Tongue (tissue), 3 donors: ENCODE measurements at places on chromosomes 6 and 20.

GRCh38 chr6:14734416-14735340 lies 511.2 kb upstream of the JARID2 start:
- DNase-seq: no peak

GRCh38 chr6:110958329-110959192 lies at the start of gene GTF3C6:
Gene GTF3C6, plus strand, starts transcription at chr6:110958706. Its CDS starts 64 bp downstream, at chr6:110958770.
- peak; percentile 97 for DNase-seq

DNA sequence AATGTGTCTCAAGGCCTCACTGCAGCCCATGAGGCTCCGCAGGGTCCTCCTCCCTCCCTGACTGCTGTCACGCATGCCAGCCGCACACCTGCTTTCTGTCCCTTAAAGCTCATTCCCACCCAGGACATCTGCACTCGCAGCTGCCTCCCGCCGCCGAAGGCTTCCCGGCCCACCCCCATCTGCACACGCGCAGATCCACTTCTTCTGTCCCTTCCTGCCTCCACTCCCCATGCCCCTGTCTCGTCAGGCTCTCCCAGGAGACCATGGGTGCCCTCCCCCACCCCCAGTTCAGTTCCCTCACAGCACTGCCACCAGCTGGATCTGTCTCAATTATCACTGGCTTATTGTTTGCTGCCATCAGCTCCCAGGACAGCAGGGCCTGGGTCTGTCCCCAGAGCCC lies 63.0 kb downstream of the RIPOR3 start:
- peak; percentile 89 for DNase-seq

DNA sequence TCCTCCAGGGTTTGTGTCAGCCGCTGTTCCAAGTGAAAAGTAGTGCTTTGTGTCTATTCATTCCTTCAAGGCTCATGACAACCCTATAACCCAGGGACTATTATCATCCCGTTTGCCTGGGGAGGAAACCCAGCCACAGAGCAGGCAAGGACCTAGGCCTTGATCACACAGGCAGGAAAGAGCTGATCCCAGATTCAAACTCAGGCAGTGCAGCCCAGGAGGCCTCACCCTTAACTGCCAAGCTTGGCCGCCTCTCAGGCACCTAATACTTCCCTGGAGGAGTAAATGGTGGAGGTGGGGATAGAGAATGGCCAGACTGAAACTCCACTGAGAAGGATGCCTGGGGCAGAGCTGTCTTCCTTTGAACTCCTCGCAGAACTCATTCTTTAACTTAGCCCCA lies 215.1 kb upstream of the QKI start:
- no peak for DNase-seq

- DNase-seq: no peak
Measured at GRCh38 chr20:46569961-46570360, 19.5 kb upstream of the OCSTAMP start.

GRCh38 chr20:61499859-61500554 lies 247.9 kb downstream of the CDH4 start:
- no peak for DNase-seq

GRCh38 chr6:117906958-117907600 lies at the start of gene SLC35F1:
Gene SLC35F1, plus strand, starts transcription at chr6:117907264.
- peak; percentile 64 for DNase-seq

DNA sequence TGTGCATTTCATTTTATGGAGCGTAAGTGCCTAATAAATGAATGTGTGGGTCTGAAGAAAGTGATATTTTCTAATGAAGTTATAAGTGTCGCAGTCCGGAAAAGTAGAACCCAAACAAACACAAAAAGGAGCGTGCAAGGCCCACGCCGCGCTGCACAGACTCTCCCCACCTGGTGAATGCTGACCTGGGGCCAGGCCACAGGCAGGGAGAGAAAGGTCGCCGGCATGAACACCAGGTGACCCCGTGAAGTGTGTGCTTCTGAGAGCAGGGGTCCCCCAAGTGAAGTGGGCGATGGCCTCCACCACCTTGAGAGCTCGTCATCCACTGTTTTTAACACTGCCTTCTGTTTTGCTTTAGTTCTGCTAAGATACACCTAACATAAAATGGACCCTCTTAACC lies 114.8 kb downstream of the MYLK4 start:
- DNase-seq: no peak

GRCh38 chr6:167720456-167721285 lies 106.0 kb upstream of the AFDN start:
- no peak for DNase-seq

DNA sequence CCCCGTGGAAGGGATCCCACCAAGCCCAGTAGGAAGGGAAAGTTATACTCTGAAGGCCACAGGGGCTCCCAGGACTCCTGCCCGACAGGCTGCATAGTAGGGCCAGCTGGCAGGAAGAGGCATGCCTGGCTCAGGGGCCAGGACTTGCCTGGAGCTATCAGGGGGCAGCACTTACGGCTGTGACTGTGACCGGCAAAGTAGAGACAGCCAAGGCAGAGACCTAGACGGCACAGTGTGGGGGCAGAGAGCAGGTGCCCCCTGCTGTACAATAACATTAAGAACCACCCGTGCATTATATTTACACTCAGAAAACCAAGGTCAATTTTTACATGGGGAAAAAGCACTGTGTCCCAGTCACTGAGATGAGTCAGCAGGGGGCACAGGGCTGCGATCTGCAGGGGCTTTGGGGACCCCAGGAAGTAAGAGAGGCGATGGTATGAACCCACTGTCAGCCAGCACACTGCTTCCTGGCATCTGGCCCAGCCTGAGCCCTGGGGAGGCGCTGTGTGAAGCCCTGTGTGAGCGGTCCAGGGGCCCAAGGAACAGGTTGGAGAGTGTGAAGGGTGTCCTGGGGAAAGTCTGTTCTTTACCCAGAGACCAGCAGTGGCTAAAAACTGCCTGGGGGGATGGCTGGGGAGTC lies 9.9 kb downstream of the CCDC167 start:
- no peak for DNase-seq

GRCh38 chr6:124683507-124683906 lies 278.7 kb upstream of the RNF217 start:
- DNase-seq: no peak

DNA sequence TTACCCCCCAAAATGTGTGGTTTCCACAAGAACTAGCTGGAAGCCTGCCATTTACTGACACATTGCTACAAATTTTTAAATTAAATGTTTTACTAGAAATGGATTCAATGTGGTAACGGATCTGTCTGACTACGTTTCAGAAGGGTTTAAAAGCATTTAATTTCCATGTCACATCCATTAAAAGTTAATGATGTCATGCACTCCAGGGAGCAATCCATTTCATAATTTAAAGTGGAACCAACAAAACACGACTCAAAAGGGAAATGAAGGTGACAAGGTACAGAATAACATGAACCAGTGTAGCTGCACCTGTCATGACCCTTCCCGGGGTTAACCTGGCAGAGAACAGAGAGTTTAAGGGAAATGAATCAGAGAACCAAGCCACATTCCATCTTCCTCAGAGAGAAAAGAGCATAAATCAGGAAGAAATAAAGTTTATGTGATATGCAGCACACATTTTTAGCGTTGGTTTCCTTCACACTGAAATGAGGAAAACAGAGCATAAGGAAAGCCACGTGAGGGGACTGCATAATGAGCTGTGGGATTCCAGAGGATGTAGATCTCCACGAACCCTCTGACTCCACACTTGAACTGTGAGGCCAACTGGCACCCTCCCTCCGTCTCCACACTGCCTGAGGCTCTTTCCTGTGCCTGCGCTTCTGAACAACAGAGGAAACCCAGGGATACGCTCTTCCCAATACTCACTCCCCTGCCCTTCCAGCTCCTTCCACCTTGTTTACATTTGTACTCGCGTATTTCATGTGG lies 170.3 kb upstream of the AHI1 start:
- DNase-seq: peak; percentile 56

- DNase-seq: no peak
Measured at GRCh38 chr20:47648943-47649342, 136.3 kb downstream of the SULF2 start.

- DNase-seq: no peak
Measured at GRCh38 chr6:53889365-53889764, 94.6 kb downstream of the LRRC1 start.

GRCh38 chr6:25874118-25874517 lies at the start of gene SLC17A3:
Gene SLC17A3, minus strand, starts transcription at chr6:25874243. Its CDS starts 5,856 bp downstream, at chr6:25868387.
- no peak for DNase-seq

- no peak for DNase-seq
Measured at GRCh38 chr6:24469811-24470210, 19.6 kb downstream of the GPLD1 start.

- no peak for DNase-seq
Measured at GRCh38 chr6:121504227-121504626, 68.8 kb downstream of the GJA1 start.

- DNase-seq: no peak
Measured at GRCh38 chr20:34010405-34010931, 16.8 kb downstream of the RALY start.

DNA sequence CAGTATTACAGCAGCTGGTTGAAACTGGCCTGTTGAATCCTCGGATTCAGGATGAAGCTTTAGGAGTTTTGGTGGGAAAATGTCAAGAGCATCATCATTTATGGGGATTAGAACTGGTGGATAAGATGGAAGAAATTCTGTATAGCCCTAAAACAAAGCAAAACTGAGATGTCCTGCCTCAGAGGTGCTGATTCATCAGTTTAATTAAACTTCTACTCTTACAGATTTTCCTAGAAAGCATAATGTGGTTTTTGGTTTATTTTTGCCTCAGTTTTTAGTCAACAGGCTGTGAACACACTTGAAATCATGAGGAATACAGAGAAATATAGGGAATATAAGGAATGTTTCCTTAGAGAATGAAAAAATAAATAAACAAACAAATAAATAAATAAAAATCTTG lies 228.7 kb upstream of the POU3F2 start:
- no peak for DNase-seq

- no peak for DNase-seq
Measured at GRCh38 chr6:68114463-68115047, 520.5 kb upstream of the ADGRB3 start.
